ENCODE measurements at places on chromosomes 2 and 18.

- no peak for DNase-seq
These were observed 214.5 kb downstream of the IRS1 start for GRCh38 chr2:226585130-226585561.

GRCh38 chr18:79542876-79543750, 136.5 kb upstream of the CTDP1 start:
- DNase-seq, result no peak

- DNase-seq, result no peak
These were observed 109.8 kb upstream of the ZNF516 start for GRCh38 chr18:76604935-76605240.

- no peak for DNase-seq
These were observed 3.8 kb downstream of the GRB14 start for GRCh38 chr2:164617466-164617865.

DNA sequence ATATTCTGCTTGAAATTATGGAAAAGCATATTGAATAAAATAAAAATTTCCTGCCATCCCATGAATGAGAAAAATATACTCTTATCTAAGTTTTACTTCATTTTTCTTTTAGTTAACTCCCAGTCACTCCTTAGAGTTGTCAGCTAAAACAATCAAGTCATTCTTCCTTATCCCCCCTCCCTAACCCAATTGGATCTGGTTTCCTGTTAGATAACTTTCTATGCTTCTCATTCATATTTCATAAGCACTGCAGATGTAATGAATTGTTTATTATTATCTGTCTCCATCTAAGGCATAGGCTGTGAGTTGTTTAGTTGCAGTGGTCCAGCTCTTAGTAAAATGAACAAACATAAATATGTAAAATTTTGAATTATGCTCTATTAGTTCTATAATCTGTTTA, 244.0 kb upstream of the GCFC2 start:
- DNase-seq, result no peak

DNA sequence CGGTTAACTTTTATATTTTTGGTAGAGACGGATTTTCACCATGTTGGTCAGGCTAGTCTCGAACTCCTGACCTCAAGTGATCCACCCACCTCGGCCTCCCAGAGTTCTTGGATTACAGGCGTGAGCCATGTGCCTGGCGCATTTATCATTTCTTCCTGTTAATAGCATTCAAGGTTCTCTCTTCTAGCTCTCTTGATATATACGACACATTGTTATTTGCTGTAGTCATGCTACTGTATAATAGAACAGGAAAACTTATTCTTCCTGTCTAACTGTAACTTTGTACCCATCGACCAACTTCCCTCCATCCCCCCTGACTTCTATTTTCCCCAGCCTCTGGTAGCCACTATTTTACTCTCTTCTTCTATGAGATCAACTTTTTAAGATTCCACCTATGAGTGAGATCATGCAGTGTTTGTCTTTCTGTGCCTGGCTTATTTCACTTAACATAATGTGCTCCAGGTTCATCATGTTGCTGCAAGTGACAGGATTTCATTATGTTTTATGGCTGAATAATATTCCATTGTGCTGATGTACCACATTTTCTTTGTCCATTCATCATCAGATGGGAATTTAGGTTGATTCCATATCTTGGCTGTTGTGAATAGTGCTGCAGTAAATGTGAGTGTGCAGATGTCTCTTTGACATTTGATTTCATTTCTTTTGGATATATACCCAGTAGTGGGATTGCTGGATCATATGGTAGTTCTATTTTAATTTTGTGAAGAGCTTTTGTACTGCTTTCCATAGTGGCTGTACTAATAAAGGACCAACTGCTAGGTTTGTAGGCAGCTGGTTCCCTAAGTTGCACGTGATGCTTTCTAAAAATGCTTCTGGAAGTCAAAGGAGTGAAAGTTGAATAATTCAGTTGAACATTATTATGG, 205.2 kb downstream of the PRKCE start:
- DNase-seq, result no peak

DNA sequence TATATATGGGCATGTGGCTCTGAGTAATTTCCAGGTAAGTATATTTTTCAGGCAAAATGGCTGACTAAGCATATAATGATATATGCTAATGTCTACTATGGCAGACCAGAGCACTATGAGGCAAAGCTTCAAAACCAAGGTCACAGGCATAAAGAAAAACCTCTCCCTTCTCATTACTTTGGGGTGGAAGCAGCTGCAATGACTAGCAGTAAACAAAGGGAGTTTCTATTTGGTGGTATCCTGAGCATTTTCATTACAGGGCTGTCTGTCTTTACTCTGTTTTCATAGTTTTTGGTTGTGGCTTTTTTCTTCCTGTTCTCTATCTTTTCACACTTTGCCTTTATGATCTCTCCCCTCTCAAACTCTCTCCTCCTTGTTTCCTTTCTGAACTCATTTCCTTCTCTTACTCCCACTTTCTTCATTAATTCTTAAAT, 15.6 kb downstream of the PDE6D start:
- no peak for DNase-seq

GRCh38 chr2:231102772-231103171, 22.1 kb downstream of the HTR2B start:
- no peak for DNase-seq

- no peak for DNase-seq
These were observed 106.4 kb downstream of the AFF3 start for GRCh38 chr2:100036026-100036425.

DNA sequence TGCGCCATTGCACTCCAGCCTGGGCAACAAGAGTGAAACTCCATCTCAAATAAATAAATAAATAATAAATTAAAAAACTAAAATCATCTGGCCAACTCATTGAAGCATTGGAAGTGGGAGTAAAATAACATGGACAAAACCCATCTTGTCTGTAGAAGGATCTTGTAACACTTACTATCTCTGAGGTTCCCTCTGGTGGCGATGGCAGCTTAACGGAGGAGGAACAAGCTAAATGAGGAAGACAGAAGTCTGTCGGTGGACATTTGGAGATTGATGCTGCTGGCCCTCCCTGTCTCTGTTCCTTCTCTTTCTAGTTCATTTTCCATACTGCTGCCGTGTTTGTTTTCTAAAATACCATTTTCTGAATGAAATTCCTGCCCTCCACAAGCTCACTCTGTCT, 43.4 kb downstream of the ZCCHC2 start:
- no peak for DNase-seq

DNA sequence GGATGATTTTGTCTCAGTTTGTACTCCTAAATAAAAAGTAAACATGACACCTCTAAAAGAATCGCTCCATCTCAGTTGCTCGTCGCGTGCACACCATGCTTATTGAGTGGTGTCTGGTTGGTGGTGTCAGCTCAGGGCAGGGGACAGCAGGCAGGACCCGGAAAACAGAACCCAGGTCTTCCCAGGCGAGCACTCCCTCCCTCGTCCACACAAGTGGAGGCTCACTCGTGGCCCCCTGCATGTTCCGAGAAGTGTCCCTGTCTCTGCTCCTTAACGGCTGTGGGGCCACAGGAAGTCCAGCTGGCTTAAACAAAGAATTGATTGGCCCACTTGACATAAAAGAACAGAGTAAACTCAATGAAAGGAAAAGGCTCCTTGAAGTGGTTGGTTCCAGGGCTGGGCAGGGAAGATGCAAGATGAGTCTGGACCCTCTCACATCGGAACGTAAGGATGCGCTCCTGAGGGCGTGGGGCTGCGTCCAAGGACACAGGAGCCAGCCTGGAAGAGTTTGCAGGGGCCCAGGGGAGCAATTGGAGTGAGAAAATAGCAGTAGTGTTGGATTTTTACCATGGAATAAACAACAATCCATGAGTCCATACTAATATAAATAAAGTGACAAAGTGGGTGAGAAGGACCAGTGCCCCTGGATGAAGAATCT, 13.1 kb upstream of the CNDP1 start:
- no peak for DNase-seq

- DNase-seq, result no peak
These were observed 9.5 kb upstream of the SMAD7 start for GRCh38 chr18:48959921-48960920.
